ENCODE measurements at places on chromosomes 5 and 9.
A peak's percentile ranks its signal among the peaks of the same experiment; 100 is the strongest.

DNA sequence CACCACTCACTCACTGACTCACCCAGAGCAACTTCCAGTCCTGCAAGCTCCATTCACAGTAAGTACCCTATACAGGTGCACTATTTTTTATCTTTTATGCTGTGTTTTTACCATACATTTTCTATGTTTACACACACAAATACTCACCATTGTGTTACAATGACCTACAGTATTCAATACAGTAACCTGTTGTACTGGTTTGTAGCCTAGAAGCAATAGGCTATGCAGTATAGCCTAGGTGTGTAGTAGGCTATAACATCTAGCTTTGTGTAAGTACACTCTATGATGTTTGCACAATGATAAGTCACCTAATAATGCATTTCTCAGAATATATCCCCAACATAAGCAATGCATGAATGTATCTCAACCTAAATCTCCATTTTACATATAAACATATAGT is 541.1 kb downstream of the NR2F1-AS1 start:
- no peak for DNase-seq

DNA sequence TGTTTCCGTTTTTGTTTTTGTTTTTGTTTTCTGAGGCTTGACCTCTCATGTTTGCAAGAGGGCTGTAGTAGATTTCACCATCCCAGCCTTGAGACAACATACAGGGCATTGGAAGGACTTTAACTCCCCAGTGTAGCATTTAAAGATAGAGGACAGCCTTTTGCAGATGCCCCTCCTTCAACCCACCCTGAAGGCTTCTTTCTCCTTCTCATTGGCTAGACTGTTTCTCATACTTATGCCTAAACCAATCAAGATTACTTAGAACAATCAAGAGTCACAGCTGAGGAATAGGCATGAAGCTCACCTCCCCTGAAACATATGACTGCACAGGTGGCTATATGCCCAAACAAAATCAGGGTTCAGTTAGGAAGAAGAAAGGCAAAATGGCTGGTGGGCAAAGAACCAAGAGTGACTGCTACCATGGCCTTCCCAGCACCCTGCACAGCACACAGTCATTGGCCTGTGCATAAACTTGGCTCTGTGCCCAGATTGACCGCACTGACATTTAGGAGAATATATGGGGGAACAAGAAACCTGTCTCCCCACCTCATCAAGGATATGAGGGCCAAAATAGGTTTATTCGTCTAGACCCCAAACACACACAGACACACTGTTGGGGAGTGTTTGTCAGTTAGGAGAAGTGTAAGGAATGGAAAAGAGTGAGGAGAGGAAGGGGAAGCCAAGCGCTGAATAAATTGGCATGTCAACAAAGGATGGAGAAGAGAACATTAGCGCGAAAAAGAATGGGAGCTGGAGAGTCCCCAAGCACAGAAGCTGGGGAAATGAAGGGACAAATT is 137.3 kb upstream of the RANBP3L start:
- peak; percentile 28 for DNase-seq

DNA sequence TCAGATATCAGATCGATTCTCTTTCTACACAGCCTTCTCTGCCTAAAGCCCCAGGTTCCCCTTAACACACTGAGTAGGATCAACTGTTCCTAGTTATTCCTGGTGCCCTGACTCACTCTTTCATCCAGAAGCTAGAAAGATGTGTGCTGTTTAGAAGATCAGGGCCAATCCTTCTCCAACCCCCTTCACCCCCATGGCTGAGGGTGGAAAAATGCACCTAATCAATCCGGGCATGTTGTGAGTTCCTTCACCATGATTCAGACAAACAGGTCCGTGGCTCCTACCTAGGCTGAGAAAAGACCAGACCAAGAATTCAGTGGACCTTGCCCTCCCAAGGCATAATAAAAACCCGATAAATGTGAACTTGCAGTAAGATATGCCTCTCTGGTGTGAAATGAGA is 85.4 kb upstream of the EQTN start:
- no peak for DNase-seq

DNA sequence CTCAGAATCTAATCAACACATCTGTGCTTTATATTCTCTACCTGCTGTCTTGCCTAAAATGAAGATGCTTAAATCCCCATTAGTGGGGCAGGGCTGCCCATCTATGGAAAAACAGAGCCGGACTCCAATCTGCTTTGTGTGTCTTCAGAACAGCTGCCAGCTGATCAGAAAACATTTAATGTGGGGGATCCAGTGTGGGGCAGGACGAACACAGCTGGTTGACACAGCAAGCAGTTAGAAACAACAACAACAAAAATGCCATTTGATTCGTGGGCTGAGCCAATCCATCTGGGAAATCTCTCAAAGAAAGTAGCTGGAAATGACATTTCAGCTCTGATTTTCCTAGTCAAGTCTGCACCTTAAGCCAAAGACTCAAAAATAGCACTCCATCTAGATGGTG is 99.8 kb downstream of the PPP2R2B start:
- DNase-seq = no peak

DNA sequence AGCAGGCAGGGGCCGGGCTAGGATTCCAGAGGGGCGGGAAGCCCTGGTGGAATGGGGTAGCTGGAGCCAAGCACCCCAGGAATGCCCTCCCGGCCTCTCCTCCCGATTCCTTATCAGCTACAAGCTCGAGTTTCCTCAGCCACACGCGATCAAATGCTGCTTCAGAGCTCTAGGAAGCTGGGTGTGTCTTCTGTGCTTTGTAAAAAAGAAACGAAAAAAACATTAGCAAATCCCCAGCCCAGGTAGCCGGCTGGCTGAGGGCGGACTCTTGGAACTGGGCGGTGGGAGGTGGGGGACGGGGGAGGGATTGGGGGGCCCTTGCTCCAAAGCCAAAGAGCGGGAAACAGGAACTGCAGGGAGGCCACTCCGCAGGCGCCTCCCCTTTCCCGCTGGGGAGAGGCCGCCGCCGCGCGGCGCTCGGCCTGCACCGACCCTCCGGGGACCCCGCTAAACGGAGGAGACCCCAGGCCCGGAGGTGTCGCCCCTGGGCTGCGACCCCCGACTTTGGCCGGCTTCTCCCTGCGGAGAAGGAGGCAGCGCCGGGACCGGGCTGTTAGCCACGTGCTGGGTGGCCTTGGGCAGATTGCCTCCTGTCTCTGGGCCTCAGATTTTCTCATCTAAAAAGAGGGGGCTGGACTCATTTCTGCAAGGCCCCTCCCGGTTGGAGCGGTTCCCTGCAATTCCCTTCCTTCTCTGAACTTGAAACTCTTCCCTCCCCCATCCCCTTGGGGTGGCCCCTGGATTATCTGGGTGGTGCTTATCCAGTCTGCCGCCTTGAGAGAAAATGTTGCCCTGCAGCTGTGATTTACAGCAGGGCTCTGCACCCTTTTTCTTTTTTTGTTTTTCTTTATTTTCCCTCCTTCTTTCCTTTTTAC is 40.9 kb upstream of the FABP6 start:
- no peak for DNase-seq

DNA sequence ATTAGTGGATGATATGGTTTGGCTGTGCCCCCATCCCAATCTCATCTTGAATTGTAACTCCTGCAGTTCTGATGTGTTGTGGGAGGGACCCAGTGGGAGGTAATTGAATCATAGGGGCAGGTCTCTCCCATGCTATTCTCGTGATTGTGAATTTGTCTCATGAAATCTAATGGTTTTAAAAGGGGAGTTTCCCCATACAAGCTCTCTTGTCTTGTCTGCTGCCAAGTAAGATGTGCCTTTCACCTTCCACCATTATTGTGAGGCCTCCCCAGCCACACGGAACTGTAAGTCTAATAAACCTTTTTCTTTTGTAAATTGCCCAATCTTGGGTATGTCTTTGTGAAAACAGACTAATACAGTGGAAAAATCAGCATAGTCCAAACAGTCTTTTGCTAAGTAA is 235.5 kb downstream of the TMEM161B start:
- DNase-seq = no peak

- DNase-seq = no peak
Measured at GRCh38 chr9:136138566-136138965, 19.9 kb upstream of the TMEM250 start.

DNA sequence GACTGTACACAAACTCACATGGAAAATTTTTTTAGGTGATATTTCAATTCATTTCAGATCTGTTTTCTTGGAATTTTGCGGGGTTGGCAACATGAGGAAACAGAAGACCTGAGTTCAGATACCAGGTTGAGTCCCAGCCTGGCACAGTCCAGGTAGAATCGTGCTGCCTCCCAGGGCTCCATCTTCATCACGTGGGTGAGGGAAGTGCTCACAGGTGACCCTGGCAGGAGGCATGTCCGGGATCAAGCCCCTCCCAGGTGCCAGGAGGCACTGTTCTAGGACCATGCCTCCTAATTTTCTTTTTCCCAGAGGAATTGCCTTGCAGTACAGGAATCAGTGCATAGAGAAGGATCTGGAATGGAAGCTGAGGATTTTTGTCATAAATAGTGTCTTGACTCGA is 318.3 kb upstream of the IRX4 start:
- DNase-seq = no peak

GRCh38 chr9:110521206-110521605 is 58.3 kb downstream of the SVEP1 start:
- DNase-seq = no peak

DNA sequence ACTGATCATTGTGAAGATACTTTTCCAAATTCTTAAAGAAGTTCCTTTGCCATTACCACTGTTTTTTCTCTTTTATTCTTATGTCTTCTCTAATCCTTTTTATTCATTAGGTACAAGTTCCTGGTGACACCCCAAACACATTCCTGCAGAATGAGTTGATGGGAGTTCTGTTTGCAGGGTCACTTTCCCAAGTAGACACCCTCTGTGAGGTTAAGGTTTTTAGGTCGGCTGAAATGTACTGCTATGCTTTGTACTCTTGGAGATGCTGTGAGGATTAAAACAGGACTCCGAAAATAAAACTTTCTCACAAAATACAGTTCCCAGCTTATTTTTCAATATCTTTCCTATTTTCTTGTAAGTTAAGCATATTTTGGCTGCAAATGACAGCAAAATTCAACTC is 143.3 kb upstream of the TLE4 start:
- DNase-seq = no peak

DNA sequence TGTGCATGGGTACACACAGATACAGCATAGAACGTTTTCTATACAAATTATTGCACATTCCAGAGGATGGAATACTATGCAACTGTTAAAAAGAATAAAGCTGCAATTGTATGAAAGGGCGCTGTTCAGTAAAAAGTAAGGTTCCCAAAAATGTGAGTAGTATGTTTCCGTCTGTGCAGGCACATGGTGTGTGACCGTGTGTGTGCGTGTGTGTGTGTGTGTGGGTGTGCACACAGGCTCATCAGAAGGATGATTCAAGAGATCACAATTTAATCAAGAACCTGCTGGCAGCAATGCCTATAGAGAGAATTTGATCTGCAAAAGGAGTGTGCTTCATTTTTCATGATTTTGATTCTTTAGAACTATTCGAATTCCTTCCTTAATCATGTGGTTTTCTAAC is 76.3 kb downstream of the SEMA4D start:
- no peak for DNase-seq

- no peak for DNase-seq
Measured at GRCh38 chr9:121949364-121949763, 143.7 kb downstream of the TTLL11 start.

DNA sequence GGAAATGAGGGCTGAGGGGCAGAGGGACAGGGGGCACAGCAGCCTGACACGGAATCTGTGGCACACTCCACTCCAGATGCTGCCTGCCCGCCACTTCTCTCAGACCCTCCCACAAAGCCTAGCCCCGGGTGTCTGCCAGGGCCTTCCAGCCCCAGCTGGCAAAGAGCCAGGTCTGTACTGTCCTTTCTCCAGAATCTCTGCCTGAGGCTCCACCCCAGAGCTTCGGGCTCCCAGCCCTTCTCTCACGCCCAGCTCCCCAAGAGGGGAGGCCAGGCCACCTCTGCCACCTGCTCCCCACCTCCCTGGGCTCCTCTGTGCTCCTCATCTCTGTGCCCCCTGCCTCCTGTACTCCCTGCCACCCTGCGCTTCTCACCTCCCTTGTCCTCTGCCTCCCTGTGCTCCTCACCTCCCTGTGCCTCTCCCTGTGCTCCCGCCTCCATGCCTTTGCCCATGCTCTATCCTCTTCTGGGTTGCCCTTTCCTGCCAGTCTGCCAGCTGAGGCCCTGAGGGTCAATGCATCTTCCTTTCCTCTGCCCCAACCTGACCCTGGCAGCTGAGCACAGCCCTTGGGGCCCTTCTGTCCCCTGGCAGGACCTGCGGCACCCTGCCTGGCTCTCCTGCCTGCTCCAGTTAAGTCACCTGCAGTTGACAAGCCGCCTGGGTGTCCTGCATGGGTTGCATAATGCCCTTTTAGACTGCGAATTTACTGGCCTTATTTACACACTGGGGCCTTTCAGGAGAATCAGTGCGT is 36.4 kb downstream of the RASGEF1C start:
- DNase-seq = no peak

GRCh38 chr9:135614821-135615665 is 24.3 kb downstream of the GLT6D1 start:
- no peak for DNase-seq

DNA sequence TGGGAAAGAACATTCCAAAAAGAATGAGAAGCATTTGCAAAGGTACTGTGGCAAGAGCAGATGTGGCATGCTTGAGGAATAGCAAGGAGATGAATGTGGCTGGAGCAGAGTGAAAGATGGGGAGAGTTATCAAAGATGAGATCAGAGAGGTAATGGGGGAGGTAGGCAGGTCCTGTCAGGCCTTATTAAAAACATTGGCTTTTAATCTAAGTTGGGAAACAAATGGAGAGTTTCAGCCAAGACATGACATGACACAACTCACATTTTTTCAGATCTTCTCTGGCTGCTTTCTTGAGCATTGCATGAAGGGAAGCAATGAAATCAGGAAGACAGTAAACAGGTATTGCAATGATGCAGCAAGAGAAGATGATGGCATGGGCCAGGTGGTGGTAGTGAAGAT is 120.3 kb downstream of the MUSK start:
- DNase-seq = no peak

GRCh38 chr9:89695441-89695891 is 90.7 kb downstream of the GADD45G start:
- DNase-seq = no peak

GRCh38 chr9:1522219-1522767 is 472.1 kb downstream of the DMRT2 start:
- DNase-seq = no peak
